ENCODE measurements at places on chromosomes 12 and 14.
A peak's percentile ranks its signal among the peaks of the same experiment; 100 is the strongest.

DNA sequence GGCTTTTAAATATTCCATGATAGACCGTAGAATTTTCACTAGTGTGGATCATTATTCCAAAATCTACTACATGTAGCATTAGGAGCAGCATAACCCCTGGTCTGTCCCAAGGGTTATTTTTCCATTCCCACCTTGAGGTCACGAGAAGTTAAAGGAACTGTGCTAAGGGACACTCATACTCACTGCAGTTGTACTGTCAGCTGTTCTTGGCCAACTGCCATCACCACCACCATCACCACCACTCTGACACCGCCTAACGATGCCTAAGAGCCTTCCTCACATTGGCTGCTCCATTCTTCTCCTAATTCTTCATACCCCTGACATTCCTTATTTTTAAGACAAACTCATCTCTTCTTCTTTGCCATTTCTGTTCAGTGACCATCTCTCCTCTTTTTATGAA, 13.4 kb upstream of the PTGDR start:
- DNase-seq: no peak

DNA sequence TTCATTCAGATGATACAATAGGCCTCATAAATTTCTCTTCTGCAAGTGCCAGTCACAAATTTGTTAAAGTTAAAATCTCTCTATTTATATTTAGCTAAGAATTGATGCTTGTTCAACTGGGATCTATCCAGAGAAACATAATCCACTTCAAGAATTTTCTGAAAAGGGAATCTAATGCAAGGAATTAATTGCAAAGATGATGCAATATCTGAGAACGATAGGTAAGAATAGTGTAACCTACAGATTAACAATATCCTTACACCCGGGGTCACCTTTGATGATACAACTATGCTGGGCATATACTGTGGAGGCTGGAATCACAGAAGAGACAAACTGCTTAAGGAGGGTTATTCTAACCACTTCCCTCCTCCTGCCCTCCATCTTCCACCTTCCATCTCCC, 295.1 kb downstream of the FOXG1 start:
- no peak for DNase-seq

- no peak for DNase-seq
Measured at GRCh38 chr14:94364037-94364436, 24.4 kb downstream of the SERPINA1 start.

DNA sequence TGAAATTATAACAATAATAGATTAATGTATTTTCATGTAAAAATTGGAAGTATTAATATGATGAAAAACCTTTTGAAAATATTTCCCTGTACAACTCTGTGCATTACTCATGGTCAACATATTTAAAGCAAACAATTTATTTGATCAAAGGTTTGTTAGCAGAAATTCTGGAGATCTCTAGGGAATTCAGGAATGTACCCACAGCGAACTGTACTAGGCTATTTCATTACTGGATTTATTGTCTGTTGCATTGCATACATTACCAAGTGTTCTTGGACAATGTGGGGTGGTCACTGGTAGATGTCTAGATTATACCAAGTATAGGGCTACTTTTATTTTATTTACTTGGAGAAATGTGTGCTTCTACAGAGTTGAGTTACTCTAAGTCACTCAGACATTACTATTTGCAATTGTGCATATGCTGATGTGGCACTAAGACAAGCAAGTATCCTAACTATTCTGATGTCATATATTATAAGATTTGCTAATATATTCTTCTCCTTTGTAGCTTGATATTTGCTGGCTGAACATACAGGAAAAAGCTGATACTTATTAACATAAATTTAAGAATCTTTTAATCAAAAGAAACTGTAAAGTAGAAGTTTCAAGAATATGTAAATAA, 323.3 kb downstream of the CCER1 start:
- no peak for DNase-seq

GRCh38 chr12:24424889-24425600, 475.6 kb upstream of the SOX5 start:
- no peak for DNase-seq

- DNase-seq: no peak
Measured at GRCh38 chr12:29503283-29503682, 5.8 kb upstream of the OVCH1 start.

GRCh38 chr12:79069009-79069408, 204.4 kb downstream of the SYT1 start:
- no peak for DNase-seq

DNA sequence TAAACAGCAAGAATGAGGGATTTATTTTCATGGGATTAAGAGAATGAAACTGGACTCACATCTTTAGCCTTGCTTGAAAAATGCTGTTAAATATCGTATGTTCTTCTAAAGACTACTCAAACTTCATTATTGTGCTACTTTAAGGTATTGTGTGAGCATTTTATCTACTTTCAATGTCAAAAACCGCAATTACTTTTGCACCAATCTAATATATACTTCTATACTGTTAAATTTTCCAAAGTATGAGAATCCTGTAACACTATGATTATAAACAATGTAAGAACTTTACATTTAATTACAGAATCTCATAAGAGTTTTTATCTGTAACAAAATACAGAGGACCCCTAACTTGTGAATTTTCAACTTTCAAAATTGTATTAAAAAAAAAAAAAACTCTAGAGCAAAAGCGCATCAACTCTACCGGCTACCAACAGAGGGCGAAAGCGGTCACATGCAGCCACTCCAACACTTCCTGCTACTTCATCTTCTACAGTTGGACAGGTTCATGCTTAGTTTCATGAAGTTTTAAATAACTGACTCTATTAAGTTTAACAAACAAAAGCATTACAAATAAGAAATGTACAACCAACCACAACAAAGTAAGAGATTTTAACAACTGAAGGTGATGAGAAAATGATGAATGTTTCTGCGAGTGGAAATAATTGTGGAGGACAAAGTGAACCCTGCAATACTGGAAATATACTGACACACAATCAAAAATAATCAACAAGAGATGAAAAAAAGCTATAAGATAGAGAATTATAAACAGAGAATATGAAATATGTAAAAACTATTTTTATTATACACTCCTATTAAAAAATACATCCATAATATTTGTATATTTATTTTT, 210.9 kb downstream of the MED13L start:
- DNase-seq: peak; percentile 46
